ENCODE measurements at places on chromosomes 1 and 21.

DNA sequence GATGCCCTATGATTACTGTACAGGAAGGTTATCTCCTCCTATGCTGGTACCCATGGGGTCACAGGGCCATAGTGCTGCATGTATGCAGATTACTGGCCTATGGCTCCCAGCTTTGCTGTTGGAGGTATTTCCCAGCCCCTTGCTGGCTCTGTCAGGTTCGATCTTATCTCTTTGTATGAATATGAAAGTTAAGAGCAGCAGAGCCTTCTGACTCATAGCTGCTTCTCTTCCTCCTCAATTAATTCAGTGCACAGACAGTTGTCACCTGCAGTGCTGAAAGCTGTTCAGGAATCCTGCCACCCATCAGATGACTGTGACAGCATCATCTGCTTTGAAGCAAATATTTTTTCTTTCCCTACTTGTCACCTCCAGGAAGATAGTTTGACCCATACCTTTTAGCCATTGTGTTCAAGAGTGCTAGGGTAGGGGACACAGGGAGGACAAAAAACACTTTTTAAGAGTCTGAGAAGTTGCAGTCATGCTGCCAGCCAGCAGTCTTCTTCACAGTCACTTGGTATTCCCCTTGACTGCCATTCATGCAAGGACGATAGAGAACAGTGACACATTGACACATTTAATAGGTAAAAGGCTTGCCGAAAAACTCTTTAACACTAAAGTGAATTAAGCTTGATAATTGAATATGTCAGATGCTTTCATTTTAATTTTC, 73.1 kb downstream of the KIF1B start:
- DNase-seq, result no peak

GRCh38 chr1:45018599-45019230, 6.7 kb downstream of the UROD start:
- no peak for DNase-seq

DNA sequence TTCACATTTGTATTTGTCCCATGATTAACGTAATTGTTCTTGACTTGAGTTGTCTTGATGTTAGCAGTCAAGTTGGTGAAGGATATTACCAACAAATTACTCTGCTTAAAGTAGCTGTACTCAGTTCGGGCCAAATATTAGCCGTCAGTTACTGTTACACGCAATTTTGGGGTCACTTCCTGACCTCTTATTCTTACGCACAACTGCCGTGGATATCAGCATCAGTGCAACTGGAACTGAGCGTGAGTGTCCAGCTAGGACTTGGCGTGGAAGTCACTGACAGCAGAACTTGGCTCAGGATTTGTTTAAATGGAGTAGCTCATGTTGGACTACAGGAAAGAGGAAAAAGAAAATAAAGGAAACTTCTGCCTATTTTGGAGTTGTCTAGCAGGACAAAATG, 56.4 kb downstream of the ADAMTS1 start:
- DNase-seq, result no peak

- no peak for DNase-seq
Measured at GRCh38 chr1:18541046-18541795, 60.5 kb downstream of the KLHDC7A start.

DNA sequence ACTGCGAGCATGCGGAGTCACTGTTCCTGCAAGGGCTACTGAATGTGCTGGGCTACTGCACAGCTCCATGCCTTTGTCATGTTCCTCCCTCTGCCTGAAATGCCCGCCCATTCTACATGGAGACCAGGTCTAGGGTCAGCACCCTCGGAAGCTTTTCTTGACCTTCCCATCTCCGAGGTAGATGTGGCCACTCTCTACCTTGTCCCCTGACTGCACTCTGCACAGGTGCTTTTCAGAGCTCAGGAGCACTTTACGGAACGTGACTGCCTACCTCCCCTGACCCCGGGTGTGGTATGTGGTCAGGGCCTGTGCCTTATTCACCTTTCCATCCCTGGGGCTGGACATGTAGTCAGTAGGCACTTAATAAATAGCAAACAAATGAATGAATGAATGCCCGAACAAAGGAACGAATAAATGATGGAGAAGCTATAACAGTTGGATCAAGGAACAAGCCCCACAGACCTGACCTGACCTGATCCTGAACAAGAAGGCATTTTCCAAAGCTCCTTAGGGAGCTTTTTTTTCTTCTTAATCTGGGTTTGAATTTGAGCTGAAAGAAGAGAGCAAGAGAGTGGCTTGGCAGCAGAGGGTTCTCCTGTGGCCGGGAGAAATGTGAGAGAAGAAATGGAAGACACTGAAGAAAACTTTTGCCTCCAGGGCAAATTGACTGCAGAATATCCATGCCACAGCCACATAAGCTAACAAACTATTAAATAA, 7.9 kb downstream of the RD3 start:
- DNase-seq, result no peak

DNA sequence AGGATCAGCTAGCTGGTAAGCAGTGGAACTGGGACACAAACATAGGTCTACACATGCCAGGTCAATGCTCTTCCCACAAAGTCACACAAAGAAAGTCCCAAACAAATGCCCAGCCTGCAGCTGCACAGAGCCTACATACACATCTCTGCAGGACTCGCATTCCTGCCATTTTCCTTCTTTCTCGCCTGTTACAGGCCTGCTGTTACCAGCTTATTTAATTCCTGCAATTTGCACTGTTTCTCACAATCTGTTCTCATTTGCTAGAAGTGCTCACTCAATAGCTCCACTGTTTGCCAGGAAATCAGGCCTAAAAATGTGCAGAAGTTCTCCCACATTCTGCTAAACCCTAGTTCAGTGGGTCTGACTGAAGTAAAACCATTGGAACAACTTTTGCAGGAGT, 362.6 kb upstream of the C1orf87 start:
- DNase-seq, result no peak

DNA sequence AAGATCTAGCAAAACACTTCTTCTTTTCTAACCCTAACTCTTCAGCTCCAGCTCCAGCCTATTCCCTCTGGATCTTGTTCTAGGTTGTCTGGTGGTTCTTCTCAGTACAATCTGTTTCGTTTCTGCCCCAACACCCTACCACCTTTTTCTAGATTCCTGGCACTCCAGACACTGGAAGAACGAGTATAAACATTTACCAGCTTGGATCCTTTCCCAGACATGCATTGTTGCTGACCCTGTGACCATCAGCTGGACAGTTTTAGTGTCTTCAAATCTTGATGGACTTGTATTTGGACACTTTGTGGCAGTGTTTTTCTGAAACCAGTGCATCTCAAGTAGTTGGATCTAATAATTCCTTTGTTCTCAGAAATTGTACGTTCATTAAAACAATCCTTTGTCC, 30.6 kb upstream of the CACNA1E start:
- DNase-seq, result no peak

- no peak for DNase-seq
Measured at GRCh38 chr1:197619008-197619640, 156.2 kb downstream of the DENND1B start.

DNA sequence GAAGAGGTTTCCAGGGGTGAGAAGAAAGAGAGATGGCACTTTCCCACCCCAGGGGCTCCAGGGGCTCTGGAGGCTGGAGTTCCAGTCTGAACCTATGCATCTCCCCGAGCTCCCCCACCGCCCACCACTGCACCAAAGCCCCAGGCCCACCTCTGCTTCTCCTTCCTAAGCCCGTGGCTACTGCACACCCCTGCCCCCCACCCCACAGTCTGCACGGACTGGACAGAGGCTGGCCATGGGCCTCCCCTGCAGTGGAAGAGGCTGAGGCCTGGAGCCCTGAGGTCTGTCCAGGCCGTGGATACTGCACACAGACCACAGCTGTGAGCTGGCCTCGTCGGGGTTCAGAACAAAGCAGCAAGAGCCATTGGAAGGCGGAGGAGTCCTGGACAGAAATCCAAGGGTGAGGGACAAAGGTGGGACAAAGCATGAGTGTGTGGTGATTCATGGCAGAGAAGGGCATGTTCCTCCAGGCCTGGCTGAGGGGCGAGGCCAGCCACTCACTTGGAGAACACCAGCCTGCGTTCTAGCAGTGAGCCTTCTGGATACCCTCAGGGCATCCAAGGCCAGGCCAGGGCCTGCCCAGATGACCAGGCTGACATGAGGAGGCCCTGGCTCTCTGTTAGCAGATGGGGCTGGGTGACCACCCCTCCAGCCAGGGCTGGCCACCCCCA, 244.8 kb upstream of the VAMP3 start:
- no peak for DNase-seq

DNA sequence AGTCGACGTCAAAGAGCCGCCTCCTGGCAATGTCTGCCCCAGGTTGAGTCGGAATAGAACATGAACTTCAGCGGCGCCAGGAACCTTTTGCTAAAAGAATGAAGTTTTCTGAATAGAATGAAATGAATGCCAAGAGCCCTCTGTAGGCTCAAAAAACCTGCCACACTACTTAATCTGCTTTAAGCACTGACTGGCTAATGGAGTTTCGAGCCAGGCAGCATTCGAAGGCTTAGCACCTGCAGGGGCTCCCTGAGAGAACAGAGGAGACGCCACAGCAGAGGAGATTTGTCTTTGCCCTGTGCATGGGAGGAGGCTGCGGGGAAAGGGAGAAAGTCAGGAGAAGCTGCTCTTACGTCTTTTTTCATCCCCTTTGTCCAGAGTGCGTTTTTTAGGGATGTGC, 641.7 kb downstream of the AJAP1 start:
- DNase-seq, result no peak

DNA sequence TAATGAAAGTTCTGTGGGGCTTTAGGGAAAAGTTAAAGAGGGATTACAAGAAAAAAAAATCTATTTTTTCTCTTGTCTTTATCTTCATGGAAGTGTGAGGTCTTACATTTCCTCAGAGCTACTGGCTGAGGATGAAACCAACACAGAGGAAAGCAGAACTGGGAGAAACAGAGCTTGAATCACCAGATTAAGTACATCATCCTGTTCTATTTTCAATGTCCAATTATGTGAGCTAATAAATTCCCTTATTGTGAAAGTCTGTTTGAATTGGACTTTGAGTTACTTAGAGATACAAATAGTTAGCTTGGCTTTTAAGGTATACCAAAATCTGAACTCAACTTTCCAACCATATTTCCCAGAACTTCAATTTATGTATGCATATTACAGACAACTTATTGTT, 69.2 kb downstream of the LPGAT1 start:
- DNase-seq, result no peak

- DNase-seq, result no peak
Measured at GRCh38 chr1:172487550-172487949, 43.7 kb upstream of the PIGC start.

DNA sequence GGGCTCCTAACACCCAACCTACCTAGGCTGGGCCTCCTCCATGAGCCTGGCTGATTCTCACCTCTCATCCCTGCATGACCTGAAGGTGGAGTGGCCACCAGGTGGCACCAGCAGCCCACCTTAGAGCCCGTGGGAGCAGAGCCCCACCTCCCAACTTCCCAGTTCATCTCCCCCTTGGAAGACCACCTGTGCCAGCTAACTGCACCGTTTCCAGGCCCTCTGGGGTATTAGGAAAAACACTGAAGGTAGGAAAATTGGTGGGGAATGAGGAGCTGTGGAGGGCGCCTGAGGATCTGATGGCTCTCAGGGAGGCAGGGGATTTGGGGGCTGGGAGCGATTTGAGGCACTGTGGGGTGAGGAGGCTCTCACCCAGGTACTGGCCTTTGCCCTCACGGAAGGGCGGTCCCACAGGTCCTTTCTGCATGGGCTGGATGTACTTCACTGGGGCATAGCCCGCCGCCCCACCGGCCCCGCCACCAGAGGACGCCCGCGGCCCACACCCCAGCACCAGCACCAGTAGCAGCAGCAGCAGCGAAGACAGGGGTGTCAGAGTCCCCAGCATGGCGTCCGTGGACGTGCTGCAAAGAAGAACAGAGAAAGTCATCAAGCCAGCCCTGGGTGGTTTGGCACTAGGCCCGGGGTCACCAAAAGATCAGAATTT, 11.1 kb downstream of the ADPRS start:
- DNase-seq, result no peak

- no peak for DNase-seq
Measured at GRCh38 chr1:239383714-239384113, 2.7 kb upstream of the CHRM3 start.

DNA sequence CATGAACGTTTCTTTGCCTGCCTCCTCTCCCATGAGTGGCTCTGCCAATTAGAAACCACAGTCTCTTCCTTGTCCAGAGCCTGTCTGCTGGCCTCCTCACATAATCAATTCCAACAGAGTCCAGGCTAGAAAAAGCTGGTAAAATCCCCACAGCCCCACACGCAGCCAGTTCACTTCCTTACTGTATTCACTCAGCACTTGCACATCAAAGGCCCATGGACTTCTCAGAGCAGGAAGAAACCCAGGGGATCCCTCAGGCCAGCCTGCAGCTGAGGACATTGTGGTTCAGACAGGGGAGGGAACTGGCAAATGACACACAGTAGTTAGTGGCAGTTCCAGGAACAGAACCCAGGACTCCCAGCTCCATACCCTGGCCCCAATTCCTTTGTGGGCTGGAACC, 171.6 kb upstream of the EDN2 start:
- DNase-seq, result no peak

DNA sequence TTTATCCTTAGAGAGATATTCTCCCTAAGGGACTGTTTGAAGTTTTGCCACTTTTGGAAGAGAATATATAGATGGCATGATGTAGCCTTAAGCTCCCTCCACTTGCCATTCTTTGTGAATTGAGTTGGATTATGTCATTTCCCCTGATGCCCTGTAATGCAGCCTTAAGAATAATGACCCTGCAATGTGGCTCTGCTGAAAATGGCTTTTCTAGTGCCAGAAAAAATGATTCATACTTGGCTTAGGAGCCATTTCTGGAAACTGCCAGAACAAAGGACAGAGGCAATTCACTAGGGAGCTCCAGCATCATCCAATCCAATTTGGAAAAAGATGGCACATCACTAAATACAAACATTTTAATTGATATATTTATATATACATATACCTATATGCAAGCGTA, 265.3 kb downstream of the SPATA17 start:
- no peak for DNase-seq

DNA sequence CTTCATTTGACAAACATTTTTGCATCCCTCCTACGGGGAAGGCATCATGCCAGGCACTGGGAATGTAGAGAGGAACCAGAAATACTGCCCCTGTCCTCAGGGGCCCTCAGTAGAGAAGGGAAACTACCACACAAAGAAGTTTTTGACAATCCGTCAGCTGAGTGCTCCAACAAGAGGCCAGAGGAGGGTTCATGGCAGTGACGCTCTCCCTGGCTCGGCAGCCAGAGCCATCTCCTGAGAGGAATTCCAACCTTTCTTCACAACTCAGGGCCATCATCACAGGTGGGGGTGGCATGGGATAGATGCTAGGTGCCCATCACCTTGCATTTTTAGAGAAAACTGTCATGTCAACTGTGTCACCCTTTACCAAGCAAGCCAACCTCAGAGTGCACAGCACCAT, 154.1 kb downstream of the HIVEP3 start:
- no peak for DNase-seq

- DNase-seq, result no peak
Measured at GRCh38 chr1:209227941-209228340, 355.6 kb upstream of the CAMK1G start.

DNA sequence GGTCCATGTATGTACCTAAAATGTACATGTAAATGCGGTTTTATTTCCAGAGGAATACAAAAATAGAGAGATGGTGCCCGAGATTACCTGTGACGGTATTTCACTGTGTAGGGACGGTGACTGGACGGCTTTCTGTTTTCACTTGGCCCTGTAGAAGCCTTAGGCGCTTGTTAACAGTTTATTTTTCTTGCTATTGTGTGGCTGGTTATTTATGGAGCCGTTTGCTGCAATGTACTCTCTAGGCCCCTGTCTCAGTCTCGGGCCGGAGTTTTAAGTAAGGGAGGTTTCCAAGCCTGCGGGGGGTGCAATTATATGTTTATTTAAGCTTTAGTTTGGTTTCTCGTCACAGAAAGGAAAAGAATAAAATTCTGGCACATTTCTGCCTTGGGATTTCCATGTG, 413 bp downstream of the EFCAB7 start:
- peak; percentile 10 for DNase-seq
